ENCODE measurements at places on chromosomes 13 and 19.

DNA sequence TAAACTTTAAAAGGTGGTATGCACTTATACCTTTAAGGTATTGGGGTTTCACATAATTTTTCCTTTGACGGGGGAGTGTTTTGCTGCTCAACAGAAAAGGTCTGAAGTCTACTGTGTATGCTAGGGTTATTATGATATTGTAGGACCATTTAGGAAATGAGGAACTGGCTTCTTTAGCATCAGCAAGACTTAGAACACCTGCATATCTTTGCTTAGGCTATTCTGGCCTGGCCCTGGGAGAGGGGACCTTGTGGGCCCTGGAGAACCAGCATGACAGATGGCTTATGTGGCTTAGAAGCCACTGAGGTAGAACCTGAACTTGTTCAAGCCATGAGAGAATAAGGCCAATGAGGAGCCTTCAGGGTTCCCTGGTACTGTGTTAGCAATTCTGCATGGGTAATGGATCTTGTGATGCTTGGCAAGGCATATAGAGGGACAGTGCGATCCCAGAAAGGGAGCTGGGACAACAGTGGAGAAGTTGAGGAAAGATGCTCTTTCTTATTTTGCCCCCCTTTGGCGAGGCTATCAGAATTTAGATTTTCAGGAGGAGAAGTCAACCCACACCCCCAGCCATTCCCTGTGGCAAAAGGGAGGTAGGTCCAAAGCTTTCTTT is 4.3 kb downstream of the RGCC start:
- DNase-seq: no peak

- no peak for DNase-seq
Measured at GRCh38 chr19:1985588-1986356, 29.7 kb downstream of the BTBD2 start.

DNA sequence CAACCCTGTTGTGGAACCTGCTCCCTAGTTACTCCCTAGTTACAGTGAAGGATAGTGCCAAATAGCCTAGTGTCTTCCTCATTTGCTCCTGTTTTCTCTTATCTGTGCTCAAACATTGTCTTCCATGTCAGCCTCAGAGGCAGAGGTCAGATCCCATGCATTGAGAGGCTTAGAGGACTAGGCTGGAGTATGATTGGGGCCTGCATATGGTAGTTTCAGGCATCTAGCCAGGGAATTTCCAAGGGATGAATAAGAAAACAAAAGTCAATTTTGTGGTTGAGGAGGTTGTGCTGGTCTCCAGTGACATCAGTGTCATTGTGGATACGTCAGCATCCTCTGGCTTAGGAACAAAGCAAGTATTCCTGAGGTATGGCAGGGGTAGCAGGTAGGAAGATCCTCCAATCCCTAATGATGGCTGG is 9.4 kb downstream of the ZNF546 start:
- no peak for DNase-seq

GRCh38 chr13:28710161-28710560 is 8.6 kb downstream of the SLC46A3 start:
- DNase-seq: no peak

DNA sequence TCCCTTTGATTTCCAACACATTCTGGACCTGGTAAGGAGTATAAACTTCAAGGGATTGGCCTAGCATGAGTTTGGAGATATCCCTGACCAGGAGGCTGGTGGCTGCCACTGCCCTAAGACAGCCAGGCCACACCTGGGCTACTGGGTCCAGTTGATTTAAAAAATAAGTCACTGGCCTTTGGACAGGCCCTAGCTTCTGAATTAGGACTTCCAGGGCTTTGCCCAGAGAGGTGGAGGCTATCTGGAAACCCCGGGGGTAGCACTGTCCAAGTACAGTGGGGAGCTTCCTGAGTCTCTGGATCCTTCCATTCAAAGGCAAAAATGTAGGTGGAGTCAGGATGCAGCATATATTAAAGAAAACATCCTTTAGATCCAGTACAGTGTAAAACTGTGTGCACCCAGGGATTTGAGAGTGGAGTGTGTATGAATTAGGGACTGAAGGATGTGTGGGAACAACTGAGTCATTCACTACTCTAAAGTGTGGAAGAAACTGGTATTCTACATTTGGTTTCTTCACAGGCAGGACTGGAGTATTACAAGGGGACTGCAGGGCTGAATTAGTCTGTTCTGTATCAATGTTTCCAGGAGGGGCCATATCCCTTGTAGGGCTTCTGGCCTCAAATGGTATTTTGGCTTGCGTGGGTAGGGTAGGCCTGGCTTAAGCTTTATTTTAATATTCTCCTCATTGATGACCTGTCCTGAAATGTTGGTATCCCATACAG is 14.8 kb upstream of the FCGBP start:
- DNase-seq: no peak

- DNase-seq: no peak
Measured at GRCh38 chr13:78197231-78197630, 278.6 kb upstream of the EDNRB start.

GRCh38 chr13:78239714-78240113 is 321.1 kb upstream of the EDNRB start:
- no peak for DNase-seq

GRCh38 chr19:12722566-12723380 is 959 bp downstream of the TNPO2 start:
- DNase-seq: peak; percentile 98

DNA sequence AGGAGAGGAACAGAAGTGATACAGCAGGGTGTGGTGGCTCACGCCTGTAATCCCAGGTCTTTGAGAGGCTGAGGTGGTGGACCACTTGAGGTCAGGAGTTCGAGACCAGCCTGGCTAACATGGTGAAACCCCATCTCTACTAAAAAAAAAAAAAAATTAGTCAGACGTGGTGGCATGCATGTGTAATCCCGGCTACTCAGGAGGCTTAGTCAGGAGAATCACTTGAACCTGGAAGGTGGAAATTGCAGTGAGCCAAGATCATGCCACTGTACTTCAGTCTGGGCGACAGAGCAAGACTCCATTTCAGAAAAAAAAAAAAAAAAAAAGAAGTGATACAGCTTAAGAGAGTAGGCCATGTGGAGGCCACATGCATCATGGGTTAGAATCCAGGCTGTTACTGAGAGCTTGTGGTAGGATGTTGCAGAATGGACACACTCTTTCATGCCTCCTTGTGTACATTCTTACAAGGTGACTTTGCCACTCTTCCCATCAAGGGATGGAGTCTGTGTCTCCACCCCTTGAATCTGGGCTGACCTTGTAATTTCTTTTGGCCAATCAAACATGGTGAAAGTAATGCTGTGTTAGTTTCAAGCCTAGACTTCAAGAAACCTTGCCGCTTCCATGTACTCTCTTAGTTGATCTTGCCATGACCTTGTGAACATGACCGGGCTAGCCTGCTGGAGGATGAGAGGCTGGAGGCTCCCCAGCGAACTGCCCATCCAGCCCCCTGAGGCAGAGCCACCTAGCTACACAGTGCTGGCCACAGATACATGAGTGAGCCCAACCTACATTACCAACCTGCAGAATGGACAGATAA is 12.3 kb downstream of the FAM187B start:
- DNase-seq: no peak

DNA sequence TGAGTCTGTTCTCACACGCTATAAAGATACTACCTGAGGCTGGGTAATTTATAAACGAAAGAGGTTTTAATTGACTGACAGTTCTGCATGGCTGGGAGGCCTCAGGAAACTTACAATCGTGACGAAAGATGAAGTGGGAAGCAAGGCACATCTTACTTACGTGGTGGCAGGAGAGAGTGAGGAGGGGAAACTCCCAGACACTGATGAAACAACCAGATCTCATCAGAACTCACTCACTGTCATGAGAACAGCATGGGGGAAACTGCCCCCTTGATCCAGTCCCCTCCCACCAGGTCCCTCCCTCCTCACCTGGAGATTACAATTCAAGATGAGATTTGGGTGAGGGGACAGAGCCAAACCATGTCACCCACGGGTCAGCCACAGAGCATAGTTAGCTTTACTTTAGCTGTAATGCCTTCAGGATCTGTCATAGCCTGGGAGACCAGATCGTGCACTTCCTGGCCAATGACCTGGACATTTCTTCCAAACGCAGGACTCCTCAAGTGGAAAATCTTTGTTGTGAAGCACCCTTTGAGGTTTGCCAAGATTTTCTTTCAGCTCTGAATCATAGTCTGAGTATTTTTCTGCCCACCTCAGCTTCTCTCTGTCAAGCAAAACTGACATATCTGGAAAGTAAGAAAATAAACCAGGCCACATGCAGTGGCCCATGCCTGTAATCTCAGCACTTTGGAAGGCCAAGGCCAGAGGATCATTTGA is 25.2 kb upstream of the HIF3A start:
- DNase-seq: no peak

GRCh38 chr13:44395976-44396694 is 22.5 kb downstream of the SERP2 start:
- DNase-seq: no peak

- no peak for DNase-seq
Measured at GRCh38 chr19:45187421-45188100, 9.0 kb downstream of the BLOC1S3 start.

GRCh38 chr19:55273978-55274707 is 5.8 kb downstream of the HSPBP1 start:
- no peak for DNase-seq

- no peak for DNase-seq
Measured at GRCh38 chr19:8487137-8487851, 15.1 kb downstream of the PRAM1 start.

- DNase-seq: peak; percentile 78
Measured at GRCh38 chr19:16327911-16328823, 3.5 kb downstream of the KLF2 start.
